ENCODE measurements at places on chromosomes 16 and 17.

DNA sequence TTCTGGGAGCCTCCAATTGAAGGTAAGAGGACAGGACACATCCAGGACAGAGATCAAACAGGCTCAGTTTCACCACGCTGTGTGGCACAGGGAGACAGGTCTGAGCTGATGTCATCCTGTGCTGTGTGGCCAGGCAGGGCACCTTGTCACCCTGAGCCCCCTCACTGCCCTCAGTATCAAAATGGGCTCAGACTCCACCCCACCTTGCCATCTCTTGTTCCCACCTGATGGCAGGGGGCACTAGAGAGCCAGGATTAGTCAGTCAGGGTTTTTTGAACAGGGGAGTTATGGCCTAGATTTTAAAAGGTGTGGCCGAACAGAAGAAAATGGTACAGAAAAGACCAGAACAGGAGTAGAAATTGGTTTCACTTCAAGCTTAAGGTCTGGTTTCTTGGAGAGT lies 2.6 kb downstream of the KAT2A start:
- DNase-seq, result peak; percentile 32
- no peaks in the 10 kb centered on the region for H3K27me3 ChIP-seq
- no peak overlapping the region for H3K4me3 ChIP-seq
- H3K4me1 ChIP-seq, result no peaks in the 10 kb centered on the region
- H3K36me3 ChIP-seq, result peaks cover 10% of the 10 kb centered on the region

GRCh38 chr17:43853546-43853945 lies 6.6 kb downstream of the CD300LG start:
- no peaks in the 10 kb centered on the region for H3K27me3 ChIP-seq
- no peaks in the 10 kb centered on the region for H3K4me1 ChIP-seq

DNA sequence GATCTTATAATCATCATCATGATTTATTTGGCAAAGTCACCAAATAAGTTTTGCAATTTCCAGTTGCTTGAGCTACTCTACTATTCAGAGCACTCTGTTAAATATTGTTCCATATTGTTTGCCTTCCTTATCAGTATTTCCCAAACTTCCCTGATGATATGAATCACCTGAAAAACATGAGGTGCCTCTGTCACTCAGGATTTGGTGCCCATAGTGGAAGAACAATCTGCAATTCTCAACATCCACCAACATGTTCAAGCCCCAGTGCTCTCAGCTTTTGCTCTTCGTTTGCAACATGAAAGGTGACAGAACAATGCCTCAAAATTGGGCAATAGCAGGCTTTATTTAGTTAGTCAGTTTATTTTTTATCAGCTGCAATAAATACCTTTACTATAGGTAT lies 28.6 kb upstream of the WSB1 start:
- H3K36me3 ChIP-seq, result no peaks in the 10 kb centered on the region
- H3K27me3 ChIP-seq, result no peaks in the 10 kb centered on the region
- no peak overlapping the region for H3K27ac ChIP-seq
- no peak for DNase-seq
- H3K4me1 ChIP-seq, result no peaks in the 10 kb centered on the region
- no peak overlapping the region for H3K4me3 ChIP-seq

- H3K36me3 ChIP-seq, result no peaks in the 10 kb centered on the region
- H3K27me3 ChIP-seq, result no peaks in the 10 kb centered on the region
- peak within 1 kb of the TSS; percentile 56 for H3K27ac ChIP-seq
- DNase-seq, result peak; percentile 85
- H3K4me3 ChIP-seq, result peak within 1 kb of the TSS; percentile 81
Measured at GRCh38 chr16:67968400-67969253, at the start of gene SLC12A4. TSS of gene SLC12A4 (minus strand) at chr16:67968637. CDS start at chr16:67968553, 84 bp downstream.

GRCh38 chr17:27303734-27304133 lies 9.8 kb downstream of the WSB1 start:
- no peak overlapping the region for H3K27ac ChIP-seq
- H3K27me3 ChIP-seq, result no peaks in the 10 kb centered on the region
- no peak for DNase-seq

DNA sequence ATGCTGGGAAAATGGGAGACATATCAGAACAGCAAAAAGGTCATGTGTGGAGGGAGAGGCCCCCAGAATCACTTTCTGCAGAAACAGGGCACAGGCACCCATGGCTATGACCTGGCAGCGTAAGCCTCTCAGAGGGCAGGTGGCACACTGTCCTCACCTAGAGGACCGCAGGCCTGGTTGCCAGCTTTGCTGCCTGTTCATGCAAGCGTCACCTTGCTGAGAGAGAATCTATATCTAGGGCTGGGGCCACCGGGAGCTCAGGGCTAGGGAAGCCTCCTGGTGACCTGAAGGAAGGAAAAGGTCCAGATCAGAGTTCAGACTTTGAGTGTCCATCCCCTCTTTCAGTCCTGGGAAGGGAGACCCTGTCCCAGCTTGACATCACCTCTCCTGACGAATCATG lies 78.7 kb downstream of the GOSR1 start:
- H3K27ac ChIP-seq, result no peak overlapping the region
- H3K4me3 ChIP-seq, result no peak overlapping the region
- no peak for DNase-seq
- no peaks in the 10 kb centered on the region for H3K4me1 ChIP-seq

GRCh38 chr16:62272035-62272434 lies 235.8 kb upstream of the CDH8 start:
- H3K4me1 ChIP-seq, result no peaks in the 10 kb centered on the region
- no peak overlapping the region for H3K27ac ChIP-seq
- H3K27me3 ChIP-seq, result no peaks in the 10 kb centered on the region
- DNase-seq, result no peak
- H3K36me3 ChIP-seq, result no peaks in the 10 kb centered on the region

- peaks cover 29% of the 10 kb centered on the region for H3K36me3 ChIP-seq
- no peak for DNase-seq
- H3K27ac ChIP-seq, result no peak overlapping the region
- H3K4me1 ChIP-seq, result no peaks in the 10 kb centered on the region
- H3K27me3 ChIP-seq, result no peaks in the 10 kb centered on the region
- no peak overlapping the region for H3K4me3 ChIP-seq
Measured at GRCh38 chr17:1007310-1008007, 10.5 kb downstream of the TIMM22 start.

- no peak for DNase-seq
- H3K4me1 ChIP-seq, result no peaks in the 10 kb centered on the region
- H3K4me3 ChIP-seq, result no peak overlapping the region
- H3K36me3 ChIP-seq, result no peaks in the 10 kb centered on the region
- H3K27ac ChIP-seq, result no peak overlapping the region
Measured at GRCh38 chr16:80656711-80657150, 115.9 kb downstream of the DYNLRB2 start.

- H3K27ac ChIP-seq, result no peak overlapping the region
- peaks cover 7% of the 10 kb centered on the region for H3K4me1 ChIP-seq
- no peak for DNase-seq
Measured at GRCh38 chr16:86100205-86101136, 201.5 kb downstream of the IRF8 start.

GRCh38 chr16:4115949-4116318 lies 308 bp downstream of the ADCY9 start:
- no peak overlapping the region for H3K27ac ChIP-seq
- H3K4me1 ChIP-seq, result peaks cover 22% of the 10 kb centered on the region
- H3K4me3 ChIP-seq, result peak overlapping the region; percentile 45
- no peaks in the 10 kb centered on the region for H3K36me3 ChIP-seq
- DNase-seq, result no peak
- H3K27me3 ChIP-seq, result no peaks in the 10 kb centered on the region

DNA sequence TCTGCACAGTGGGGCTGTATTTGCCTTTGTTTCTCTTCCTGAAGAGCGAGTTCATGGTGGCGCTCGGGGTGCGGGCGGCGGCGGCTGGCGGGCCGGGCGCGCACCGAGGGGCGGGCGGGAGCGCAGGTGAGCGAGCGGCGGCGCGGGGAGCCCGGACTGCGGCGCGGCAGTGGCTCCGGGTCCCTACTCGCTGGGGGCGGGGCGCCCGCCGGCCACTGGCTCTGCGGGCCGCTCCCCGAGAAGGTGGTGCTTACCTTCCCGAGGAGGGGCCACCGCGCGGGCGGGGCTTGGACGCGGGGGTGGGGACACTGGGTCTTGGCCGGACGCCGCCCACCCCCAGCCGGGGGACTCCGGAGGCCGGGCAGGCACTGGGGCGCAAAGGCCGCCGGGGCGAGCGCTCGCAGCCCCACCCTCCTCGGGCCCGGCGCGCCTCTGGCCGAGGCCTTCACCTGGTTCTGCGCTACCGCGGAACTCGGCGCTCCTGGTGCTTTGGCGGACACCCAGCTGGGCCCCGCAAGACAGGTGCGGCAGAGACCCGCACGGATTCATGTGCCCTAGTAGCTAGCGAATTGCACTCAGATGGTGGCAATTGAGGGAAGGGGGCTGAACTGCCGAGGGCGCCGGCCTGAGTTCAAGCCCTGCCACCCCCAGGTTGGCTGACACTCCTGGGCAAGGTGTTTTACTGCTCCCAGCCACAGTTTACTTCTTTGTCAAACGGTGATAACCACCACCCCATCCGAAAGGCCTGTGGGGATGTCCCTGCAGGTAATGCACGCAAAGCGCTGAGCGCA lies at the start of gene PPL:
Gene PPL (minus strand): TSS at position 158 of the 791 bp plus-strand sequence. CDS start 103 bp downstream, at position 55.
- no peaks in the 10 kb centered on the region for H3K4me1 ChIP-seq
- H3K27ac ChIP-seq, result no peak within 1 kb of the TSS
- peak; percentile 93 for DNase-seq
- H3K4me3 ChIP-seq, result peak within 1 kb of the TSS; percentile 53

DNA sequence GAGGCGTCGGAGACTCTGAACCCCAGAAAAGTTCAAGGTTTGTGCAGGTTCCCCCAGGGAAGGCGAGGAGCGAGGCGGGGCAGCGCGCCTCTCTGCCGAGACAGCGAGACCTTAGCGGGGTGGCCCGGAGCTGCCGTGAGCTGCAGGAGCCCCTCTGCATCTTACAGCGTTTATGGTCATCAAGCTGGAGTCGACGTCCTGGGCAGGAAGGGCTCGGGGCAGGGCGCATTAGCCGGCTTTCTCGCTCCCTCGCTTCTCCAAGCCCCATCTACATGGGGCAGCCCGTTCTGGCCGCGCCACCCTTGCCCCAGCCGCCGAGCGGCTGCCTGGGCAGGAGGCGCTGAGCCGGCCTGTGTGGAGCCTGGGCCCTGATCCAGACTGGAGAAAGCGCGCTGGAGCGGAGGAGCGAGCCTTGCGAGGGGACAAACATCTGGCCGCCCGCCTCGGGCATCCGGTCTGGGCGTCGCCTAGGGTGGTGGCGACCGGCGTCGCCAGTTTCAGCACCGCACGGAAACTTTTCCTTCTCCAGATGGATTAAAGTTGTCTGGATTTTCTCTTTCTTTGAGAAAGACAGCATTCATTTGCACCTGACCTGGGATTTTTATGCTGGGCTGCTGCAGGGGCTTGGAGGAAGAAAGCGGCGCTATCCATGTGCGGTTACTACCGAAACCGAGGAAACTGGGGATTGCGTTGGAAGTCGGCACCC lies 750 bp downstream of the TMEM132E start:
- H3K4me1 ChIP-seq, result peaks cover 18% of the 10 kb centered on the region
- DNase-seq, result peak; percentile 44
- H3K27me3 ChIP-seq, result peaks cover 98% of the 10 kb centered on the region

DNA sequence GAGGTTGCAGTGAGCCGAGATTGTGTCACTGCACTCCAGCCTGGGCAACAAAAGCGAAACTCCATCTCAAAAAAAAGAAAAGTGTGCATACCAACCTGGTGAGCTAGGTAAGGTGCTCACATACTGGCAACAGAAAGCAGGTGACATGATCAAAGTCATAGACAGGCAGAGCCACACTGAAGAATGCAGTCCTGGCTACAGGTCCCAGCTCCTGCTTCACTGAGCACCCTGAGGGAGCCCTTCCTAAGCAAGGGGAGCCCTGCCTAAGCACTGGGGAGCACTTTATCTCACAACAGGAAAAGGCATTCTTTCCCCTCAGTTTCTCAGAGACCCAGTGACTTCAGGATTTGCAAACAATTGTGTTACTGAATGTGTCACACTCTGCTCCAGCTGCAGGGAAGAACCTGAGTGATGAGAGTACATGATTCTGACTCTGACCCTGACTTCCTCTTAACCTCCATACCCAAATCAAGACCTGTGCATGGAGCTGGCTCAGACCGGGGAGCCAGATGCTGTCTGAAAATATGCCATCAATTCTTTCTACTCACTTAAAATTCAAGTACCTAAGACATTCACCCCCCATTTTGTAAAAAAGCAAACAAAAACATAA lies 40.5 kb downstream of the ANKRD11 start:
- H3K4me3 ChIP-seq, result no peak overlapping the region
- H3K27ac ChIP-seq, result peak overlapping the region; percentile 16
- peaks cover 22% of the 10 kb centered on the region for H3K4me1 ChIP-seq
- H3K27me3 ChIP-seq, result no peaks in the 10 kb centered on the region
- H3K36me3 ChIP-seq, result no peaks in the 10 kb centered on the region

- no peaks in the 10 kb centered on the region for H3K27me3 ChIP-seq
- peak; percentile 43 for DNase-seq
- H3K4me3 ChIP-seq, result no peak within 1 kb of the TSS
- H3K4me1 ChIP-seq, result peaks cover 27% of the 10 kb centered on the region
Measured at GRCh38 chr16:31428279-31428597, at the start of gene COX6A2. TSS of gene COX6A2 (minus strand) at chr16:31428360. CDS start at chr16:31428325, 35 bp downstream.

GRCh38 chr17:18916816-18917500 lies 35.0 kb upstream of the SLC5A10 start:
- H3K27ac ChIP-seq, result no peak overlapping the region
- DNase-seq, result no peak
- H3K4me1 ChIP-seq, result peaks cover 16% of the 10 kb centered on the region
- no peak overlapping the region for H3K4me3 ChIP-seq

GRCh38 chr17:55090079-55090492 lies 121.5 kb downstream of the STXBP4 start:
- H3K36me3 ChIP-seq, result no peaks in the 10 kb centered on the region
- H3K4me3 ChIP-seq, result no peak overlapping the region
- H3K27me3 ChIP-seq, result no peaks in the 10 kb centered on the region

GRCh38 chr17:79870540-79870939 lies 31.3 kb upstream of the CBX4 start:
- H3K36me3 ChIP-seq, result no peaks in the 10 kb centered on the region
- no peaks in the 10 kb centered on the region for H3K4me1 ChIP-seq
- DNase-seq, result no peak
- H3K4me3 ChIP-seq, result no peak overlapping the region

DNA sequence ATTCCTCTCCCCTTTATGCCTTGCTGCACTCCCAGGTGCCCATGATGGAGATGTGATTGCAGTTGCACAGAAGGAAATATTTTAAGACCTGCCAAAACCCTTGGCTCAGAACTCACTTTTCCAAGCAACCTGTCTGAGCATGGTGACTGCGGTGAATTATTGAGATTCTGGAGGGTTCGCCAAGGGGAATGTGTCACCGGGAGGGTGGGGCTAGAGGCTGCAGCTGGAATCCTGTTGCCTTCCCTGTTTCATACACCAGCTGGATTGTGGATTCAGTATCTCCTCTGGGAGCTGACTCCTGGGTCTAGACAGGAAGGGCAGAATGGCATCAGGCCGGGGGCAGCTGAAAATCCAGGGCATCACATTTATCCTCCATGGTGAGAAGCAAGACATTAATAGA lies 527.2 kb downstream of the TMEM114 start:
- no peaks in the 10 kb centered on the region for H3K36me3 ChIP-seq
- H3K4me3 ChIP-seq, result no peak overlapping the region
- no peaks in the 10 kb centered on the region for H3K27me3 ChIP-seq
- no peak overlapping the region for H3K27ac ChIP-seq

GRCh38 chr17:34710226-34710625 lies 130.8 kb downstream of the TMEM132E start:
- no peaks in the 10 kb centered on the region for H3K4me1 ChIP-seq
- no peak overlapping the region for H3K27ac ChIP-seq
- H3K27me3 ChIP-seq, result no peaks in the 10 kb centered on the region
- no peaks in the 10 kb centered on the region for H3K36me3 ChIP-seq
- DNase-seq, result no peak
